ENCODE measurements at places on chromosomes 11 and 22.

DNA sequence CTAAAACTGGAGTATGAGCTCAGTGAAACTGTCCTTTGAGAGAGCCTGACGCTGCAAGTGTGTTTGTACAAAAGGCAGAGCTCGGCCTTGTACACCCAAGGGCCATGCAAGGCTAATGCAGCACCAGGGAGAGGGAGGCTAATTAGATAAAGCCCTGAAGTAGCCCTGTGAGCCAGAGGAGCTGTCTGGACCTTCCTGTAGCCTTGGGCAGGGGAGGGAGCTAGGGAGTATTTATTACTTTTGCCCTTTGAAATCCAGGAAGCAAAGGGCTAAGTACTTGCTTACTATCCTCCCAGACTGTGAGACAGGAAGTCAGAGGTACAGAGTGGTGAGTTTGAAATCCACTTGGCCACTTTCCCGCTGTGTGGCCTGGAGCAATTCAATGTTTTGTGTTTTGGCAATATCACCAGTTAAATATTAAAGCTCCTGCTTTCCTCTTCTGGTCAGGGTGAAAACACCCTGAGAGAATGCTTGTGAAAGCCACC, 10.2 kb upstream of the LDHA start:
- peak; percentile 47 for DNase-seq

DNA sequence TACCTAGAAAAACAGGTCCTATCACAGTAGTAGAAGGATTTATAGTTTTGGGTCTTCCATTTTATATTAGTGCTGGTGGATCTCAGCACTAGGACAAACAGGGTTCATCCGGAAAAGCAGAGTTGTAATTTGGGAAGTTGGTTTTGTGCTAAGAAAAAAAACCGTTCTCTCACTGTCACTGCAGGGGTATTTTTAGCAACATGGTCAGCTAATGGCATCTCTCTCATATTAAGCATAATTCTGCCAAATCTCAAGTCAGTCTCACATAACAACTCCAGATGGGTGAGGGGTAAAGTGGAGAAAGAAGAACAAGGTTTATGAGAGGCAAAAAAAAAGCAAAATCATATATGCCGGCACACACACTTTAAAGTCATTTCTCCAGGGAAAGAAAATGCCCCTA, 51.6 kb upstream of the GDPD4 start:
- DNase-seq, result no peak

- no peak for DNase-seq
Observed at GRCh38 chr11:88695689-88696414, 358.3 kb upstream of the CTSC start.

GRCh38 chr22:45787759-45788158, 116.1 kb downstream of the ATXN10 start:
- DNase-seq, result no peak

- DNase-seq, result no peak
Observed at GRCh38 chr11:11335043-11335442, 18.0 kb downstream of the CSNK2A3 start.

DNA sequence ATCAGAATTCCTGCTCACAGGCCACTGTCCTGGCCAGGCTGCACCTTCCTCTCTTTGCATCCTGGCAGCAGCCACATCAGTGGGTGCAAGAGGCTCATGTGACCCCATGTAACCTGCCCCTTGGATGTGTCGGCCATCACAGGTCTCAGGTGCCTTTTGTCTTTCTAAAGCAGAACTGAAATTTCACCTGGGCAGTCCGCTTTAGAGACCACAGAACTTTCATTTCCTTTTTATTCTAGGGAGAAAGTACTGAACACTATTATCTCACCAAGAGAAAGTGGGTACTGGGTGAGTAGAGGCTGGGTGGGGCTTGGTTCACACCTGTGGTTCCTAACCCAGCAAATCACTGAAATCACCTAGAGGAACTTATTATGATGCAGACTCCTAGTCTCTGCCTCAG, 51.7 kb upstream of the NUP160 start:
- DNase-seq, result no peak

- no peak for DNase-seq
Observed at GRCh38 chr11:93734427-93735222, 6.7 kb downstream of the TAF1D start.

DNA sequence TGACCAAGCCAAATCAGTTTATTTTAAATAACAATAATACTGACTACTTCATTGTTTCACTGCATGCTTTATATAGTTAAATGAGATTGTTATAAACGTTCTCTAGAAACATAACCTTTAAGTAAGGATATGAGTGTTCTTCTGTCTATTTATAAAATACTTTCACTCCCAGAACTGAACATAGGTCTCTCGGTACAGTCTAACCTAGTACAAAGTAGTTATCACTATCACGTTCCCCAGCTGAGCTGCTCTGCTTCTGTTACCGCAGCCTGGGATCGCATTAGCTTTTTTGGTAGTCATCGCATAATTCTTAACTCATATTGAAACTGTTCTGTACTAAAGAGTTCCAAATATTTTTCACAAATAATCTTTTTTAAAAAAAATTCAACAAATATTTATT, 143.6 kb downstream of the WNT11 start:
- DNase-seq, result no peak

DNA sequence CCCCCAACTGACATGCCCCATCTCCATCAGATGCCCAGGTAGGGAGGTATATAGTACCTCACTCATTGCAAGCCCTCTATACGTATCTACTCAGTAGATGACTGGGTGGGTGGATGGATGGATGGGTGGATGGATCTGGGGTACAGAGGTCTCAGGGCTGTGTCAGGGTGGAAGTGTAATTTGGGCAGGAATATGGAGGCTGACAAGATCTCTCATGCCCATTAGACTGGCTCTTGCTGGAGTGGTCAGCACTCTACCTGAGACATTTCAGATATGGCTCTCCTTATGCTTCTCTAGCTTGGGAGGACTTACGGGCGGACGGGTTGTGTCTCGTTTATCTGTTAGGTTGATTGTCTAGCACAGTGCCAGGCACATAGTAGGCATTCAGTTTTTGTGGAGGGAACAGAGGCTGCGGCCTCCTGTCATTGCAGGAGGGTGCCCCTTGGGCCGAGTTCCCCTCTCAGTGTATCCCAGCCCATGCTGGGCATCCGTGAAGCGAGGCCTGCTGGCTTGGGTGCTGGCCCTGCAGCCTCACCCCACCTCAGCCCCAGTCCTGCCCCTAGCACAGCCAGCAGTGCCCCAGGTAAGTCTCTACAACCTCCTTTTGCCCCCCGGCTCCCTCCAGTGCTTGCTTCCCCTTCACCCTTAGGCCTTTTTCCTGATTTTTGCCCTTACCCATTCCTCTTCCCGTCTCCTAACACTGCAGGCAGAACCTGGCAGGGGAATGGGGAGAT, 13.7 kb downstream of the ROBO3 start:
- DNase-seq, result no peak

- DNase-seq, result no peak
Observed at GRCh38 chr11:107769189-107769588, 57.3 kb upstream of the SLN start.

GRCh38 chr11:8608652-8609051, 14.6 kb upstream of the STK33 start:
- DNase-seq, result no peak

DNA sequence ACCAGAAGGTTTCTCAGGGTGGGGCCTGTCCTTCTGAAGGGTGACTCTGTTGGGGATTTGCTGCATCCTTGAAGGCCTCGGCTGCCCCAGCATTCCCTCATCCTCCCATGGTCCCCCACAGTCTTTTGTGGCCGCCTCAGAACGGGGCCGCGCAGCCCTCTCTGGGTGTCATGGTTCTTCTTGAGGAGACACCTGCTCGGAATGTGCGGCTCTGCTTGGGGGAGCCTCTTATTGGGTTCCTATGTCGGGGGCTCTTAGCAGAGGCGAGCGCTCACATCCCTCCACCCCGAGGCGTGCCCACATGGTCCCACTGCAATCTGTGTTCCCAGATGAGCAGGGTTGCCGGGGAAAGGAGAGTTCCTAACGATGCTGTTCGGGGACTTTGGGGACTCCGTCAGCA, 1008.4 kb downstream of the BRD1 start:
- no peak for DNase-seq

DNA sequence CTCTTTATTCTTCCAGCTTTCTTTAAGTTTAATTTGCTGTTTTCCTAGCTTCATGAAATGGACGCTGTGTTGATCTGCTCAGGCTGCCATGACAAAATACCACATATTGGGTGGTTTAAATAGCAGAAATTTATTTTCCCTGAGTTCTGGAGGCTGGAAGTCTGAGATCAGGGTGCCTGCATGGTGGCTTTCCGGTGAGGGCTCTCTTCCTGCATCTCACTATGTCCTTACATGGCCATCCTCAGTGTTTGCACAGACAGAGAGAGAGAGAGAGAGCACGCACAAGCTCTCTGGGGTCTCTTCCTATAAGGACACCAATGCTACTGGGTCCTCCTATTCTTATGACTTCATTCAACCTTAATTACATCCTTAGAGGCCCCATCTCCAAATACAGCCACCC, 28.7 kb downstream of the MCAM start:
- DNase-seq, result no peak

GRCh38 chr11:107785401-107785800, 73.2 kb downstream of the SLC35F2 start:
- no peak for DNase-seq

DNA sequence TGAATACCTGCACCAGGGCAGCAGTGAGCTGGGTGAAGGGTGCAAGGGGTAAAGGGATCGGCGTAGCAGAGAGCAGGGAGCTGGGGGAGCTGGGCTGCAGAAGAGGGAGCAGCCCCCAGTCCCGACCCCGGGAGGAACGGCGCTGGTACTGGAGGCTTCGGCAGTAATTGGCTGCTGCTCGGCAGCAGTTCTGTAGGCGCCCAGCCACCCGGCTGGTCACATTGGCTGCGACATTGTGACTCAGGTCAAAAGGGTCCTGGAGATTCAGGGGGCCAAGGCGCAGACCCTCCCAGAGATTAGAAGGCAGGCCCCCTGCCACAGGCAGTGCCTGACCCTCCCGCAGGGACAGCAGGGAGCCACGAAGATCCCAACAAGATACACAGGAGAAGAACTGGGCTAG, 2.1 kb upstream of the EEF1G start:
- DNase-seq, result no peak

DNA sequence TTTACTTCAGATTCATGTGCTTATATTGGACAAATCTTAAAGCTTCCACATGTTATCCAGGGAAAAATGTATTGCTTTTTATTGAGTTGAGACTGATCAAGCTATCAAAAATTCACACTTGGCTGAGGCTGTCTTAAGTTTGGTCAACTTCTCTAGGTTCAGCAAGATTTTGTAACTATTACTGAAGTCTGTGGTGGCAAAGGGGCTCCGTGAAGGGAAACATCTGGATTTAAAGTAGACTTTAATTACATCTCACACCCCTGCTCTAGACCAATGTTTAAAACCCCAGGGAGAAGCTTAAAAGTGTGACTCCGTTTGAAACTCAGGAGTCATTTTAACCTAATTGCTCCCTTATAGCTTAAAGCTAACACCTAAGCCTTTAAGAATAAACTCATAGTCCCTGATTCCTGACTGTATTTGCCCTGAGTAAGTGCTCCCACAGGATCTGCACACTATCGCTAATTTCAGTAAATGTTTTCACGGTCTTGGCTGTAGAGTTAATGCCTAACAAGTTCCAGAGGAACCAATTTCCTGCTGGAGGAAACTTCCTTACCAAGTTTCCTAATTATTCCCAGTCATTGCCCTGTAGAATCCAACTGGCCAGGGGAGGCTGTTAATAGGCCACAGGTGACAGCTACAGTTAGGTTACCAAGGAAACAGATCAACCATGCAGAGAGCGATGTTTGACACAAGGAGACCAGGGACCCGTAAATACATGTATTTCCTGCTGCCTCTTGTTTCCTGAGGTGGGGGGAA, 40.5 kb downstream of the OR10A6 start:
- DNase-seq, result no peak

- no peak for DNase-seq
Observed at GRCh38 chr11:46248289-46249102, 29.0 kb upstream of the CREB3L1 start.

All from activated naive CD8-positive, alpha-beta T cell treated with anti-CD3 and anti-CD28 coated beads, Interleukin-2, amount 10 ng/mL, durations not matched to agents 7 days and 5 days (primary cell).